ENCODE measurements at places on chromosomes 13 and 19. TPM values are rescaled to one million over a fixed set of nuclear protein-coding genes. Genes with fewer than 3 reads are reported as not detected.

DNA sequence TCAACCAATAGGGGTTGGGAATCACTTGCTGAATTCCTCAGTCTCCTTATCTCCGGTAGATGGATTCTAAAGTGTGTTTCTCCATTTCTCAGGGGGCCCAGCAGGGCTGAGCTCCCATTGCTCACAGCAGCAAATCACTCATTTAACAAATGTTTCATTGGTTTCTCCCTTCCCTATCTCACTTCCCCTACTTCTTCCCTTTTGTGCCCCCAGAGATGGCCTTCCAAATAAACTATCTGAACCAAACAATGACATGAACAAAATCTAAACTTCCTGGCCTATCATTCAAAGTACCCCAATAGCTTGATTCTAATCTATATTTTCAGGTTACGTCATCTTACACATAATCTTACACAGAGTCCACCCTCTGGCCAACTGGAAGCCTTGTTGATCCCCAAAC, 60.4 kb downstream of the DLEU7 start:
- H3K27me3 ChIP-seq, result no peaks in the 10 kb centered on the region
- no peaks in the 10 kb centered on the region for H3K4me1 ChIP-seq
- no peaks in the 10 kb centered on the region for H3K36me3 ChIP-seq

GRCh38 chr13:114099191-114099590, 33.2 kb downstream of the RASA3 start:
- no peak overlapping the region for H3K27ac ChIP-seq
- H3K27me3 ChIP-seq, result no peaks in the 10 kb centered on the region
- H3K4me1 ChIP-seq, result no peaks in the 10 kb centered on the region
- no peaks in the 10 kb centered on the region for H3K36me3 ChIP-seq
- DNase-seq, result peak; percentile 47
- no peak overlapping the region for H3K4me3 ChIP-seq

DNA sequence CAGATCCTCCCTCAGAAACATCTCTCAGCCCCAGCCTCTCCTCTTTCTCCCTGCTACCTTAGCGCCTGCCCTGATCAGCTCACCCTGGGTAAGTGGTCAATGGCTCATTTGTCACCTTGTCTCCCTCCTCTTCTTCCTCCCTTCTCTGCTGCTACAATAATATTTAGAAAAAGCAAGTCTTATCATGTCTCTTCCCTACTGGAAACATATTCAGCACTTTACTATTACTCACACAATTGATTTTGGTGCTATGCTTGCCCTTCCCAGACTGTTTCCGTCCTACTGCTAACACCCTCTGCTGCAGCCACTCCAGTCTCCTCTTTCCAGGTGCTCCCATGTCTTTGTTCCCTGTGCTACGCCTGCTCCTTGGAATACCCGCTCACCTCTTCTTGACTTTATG, 35.8 kb downstream of the ESD start:
- no peak overlapping the region for H3K4me3 ChIP-seq
- no peak for DNase-seq
- peaks cover 18% of the 10 kb centered on the region for H3K4me1 ChIP-seq
- no peaks in the 10 kb centered on the region for H3K27me3 ChIP-seq
- no peak overlapping the region for H3K27ac ChIP-seq

GRCh38 chr13:105937451-105937850, 598.0 kb downstream of the EFNB2 start:
- H3K27ac ChIP-seq, result no peak overlapping the region
- H3K27me3 ChIP-seq, result no peaks in the 10 kb centered on the region
- H3K4me3 ChIP-seq, result no peak overlapping the region
- H3K4me1 ChIP-seq, result no peaks in the 10 kb centered on the region

GRCh38 chr19:37999309-38000213, 92.6 kb downstream of the SIPA1L3 start:
- H3K4me3 ChIP-seq, result no peak overlapping the region
- no peaks in the 10 kb centered on the region for H3K36me3 ChIP-seq
- no peaks in the 10 kb centered on the region for H3K27me3 ChIP-seq
- no peak for DNase-seq
- no peaks in the 10 kb centered on the region for H3K4me1 ChIP-seq

- no peaks in the 10 kb centered on the region for H3K27me3 ChIP-seq
- no peaks in the 10 kb centered on the region for H3K36me3 ChIP-seq
- H3K4me1 ChIP-seq, result no peaks in the 10 kb centered on the region
- no peak overlapping the region for H3K4me3 ChIP-seq
These were observed 332.1 kb downstream of the LMO7 start for GRCh38 chr13:75968103-75968838.

- H3K27ac ChIP-seq, result no peak overlapping the region
- no peaks in the 10 kb centered on the region for H3K27me3 ChIP-seq
- no peaks in the 10 kb centered on the region for H3K36me3 ChIP-seq
- DNase-seq, result no peak
These were observed 760.4 kb upstream of the PCDH20 start for GRCh38 chr13:62176051-62176450.

DNA sequence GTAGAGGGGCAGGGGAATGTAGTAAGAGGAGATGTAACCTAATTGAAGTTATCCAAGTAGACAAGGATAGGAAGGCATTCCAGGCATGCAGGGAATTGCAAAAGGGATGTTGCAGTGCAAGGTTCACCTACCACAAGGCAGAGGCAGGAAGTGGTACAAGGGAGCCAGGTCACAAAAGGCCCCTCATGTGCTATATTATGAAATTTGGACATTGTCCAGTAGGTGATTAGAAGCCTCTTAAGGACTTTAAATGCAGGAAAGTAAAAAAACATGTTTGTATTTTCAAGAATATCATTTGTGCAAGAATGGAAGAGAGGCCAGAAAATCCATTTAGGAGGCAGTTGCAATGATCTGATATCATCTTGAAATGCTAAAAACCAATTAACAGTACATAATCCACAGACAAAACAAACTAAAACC, 111.4 kb downstream of the FRY start:
- no peaks in the 10 kb centered on the region for H3K27me3 ChIP-seq
- no peaks in the 10 kb centered on the region for H3K36me3 ChIP-seq
- DNase-seq, result no peak

- H3K4me3 ChIP-seq, result peak within 1 kb of the TSS; percentile 15
- peaks cover 7% of the 10 kb centered on the region for H3K27me3 ChIP-seq
- H3K4me1 ChIP-seq, result peaks cover 2% of the 10 kb centered on the region
- no peaks in the 10 kb centered on the region for H3K36me3 ChIP-seq
These were observed at the start of gene PLEKHA4 for GRCh38 chr19:48868114-48868886. Gene PLEKHA4, minus strand, starts transcription at chr19:48868617. Its CDS starts 997 bp downstream, at chr19:48867620.

GRCh38 chr13:101773062-101773461, 320.6 kb downstream of the ITGBL1 start:
- H3K4me3 ChIP-seq, result no peak overlapping the region
- no peaks in the 10 kb centered on the region for H3K27me3 ChIP-seq
- H3K27ac ChIP-seq, result no peak overlapping the region
- H3K4me1 ChIP-seq, result no peaks in the 10 kb centered on the region
- no peaks in the 10 kb centered on the region for H3K36me3 ChIP-seq
- no peak for DNase-seq

DNA sequence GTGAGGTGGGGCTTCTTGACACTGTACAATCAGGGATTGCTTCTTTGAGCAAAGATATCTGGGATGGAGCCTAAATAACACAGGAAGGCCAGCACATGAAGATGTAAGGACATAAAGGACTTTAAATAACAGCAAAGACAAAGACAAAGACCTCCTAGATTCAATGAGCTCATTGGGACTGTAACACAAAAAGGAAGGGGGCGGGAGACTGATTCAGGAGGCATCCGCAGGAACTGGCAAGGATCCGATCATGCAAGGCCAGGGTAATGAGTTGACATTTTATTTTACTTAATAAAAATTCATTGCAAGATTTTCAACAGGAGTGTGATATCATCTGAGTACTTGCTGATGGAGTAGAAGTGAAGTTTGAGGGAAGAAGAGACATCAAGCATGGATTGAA, 121.5 kb downstream of the LHFPL6 start:
- no peak overlapping the region for H3K27ac ChIP-seq
- H3K4me3 ChIP-seq, result no peak overlapping the region
- no peaks in the 10 kb centered on the region for H3K27me3 ChIP-seq
- no peak for DNase-seq
- H3K4me1 ChIP-seq, result no peaks in the 10 kb centered on the region

- H3K27ac ChIP-seq, result no peak overlapping the region
- no peaks in the 10 kb centered on the region for H3K36me3 ChIP-seq
- no peaks in the 10 kb centered on the region for H3K4me1 ChIP-seq
- H3K27me3 ChIP-seq, result no peaks in the 10 kb centered on the region
These were observed 40.0 kb upstream of the TDRD3 start for GRCh38 chr13:60356970-60357369.

DNA sequence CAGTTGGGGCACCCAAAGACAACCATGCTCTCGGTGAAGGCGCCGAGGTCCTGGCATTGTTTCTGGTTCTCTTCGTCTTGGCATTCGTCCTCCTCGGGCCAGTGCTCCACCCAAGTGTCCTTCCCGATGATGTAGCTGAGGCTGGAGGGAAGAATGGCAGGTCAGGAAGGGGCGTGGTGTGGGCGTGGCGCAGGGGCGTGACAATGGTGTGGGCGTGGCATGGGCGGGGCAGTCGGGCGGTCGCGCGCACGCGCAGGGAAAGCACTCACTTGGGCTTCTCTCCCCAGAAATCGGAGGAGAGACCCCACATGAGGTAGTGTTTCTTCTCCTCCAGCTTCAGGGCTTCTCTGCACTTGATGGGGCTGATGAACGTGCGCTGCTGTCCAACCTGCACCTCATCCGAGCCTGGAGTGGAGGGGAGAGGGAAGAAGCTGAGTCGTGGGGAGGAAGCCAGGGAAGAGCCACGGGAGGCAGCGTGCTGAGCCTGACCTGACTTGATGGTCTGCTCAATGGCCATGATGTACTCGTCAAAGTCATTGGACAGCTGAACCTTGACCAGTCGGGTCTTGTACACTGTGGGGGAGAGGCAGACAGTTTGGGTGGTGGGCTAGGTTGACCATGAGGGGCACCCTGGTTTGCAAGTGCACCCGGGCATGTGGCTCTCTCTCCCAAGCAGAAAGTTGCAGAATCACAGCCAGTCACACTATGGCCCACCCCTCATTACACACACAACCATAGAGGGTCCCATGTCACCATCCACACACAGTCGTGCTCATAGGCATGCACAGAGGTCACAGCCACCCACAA, 8.1 kb upstream of the TNFSF14 start:
- no peaks in the 10 kb centered on the region for H3K4me1 ChIP-seq
- DNase-seq, result peak; percentile 37
- no peaks in the 10 kb centered on the region for H3K36me3 ChIP-seq
- no peak overlapping the region for H3K4me3 ChIP-seq

DNA sequence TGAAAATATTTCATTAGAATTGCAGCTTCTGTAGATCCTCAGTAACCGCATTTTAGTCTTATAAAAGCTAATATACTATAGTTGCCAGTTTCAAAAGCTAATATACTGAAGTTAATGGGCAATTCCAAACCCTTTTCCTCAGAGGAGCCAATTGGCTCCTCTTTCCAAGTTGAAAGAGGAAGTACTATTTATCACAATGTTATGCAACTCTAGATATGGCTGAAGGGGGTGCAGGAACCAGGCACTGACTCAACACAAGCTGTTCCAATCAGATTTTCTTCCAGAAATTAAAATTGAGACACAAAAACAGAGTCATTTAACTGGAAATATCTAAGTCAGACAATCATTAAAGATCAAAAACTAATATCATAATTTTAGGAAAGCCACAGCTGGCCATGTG, 258.9 kb downstream of the PCDH20 start:
- no peak overlapping the region for H3K27ac ChIP-seq
- no peaks in the 10 kb centered on the region for H3K4me1 ChIP-seq
- DNase-seq, result no peak

GRCh38 chr19:15722956-15723355, 4.9 kb upstream of the OR10H2 start:
- DNase-seq, result no peak
- H3K4me3 ChIP-seq, result no peak overlapping the region
- no peaks in the 10 kb centered on the region for H3K36me3 ChIP-seq
- no peak overlapping the region for H3K27ac ChIP-seq
- H3K27me3 ChIP-seq, result peaks cover 6% of the 10 kb centered on the region
- no peaks in the 10 kb centered on the region for H3K4me1 ChIP-seq

GRCh38 chr19:52635786-52636570, 2.2 kb downstream of the ZNF83 start:
- H3K36me3 ChIP-seq, result no peaks in the 10 kb centered on the region
- DNase-seq, result no peak
- no peaks in the 10 kb centered on the region for H3K27me3 ChIP-seq
- no peak overlapping the region for H3K27ac ChIP-seq
- no peak overlapping the region for H3K4me3 ChIP-seq

- no peaks in the 10 kb centered on the region for H3K27me3 ChIP-seq
- no peak within 1 kb of the TSS for H3K4me3 ChIP-seq
- no peaks in the 10 kb centered on the region for H3K36me3 ChIP-seq
- DNase-seq, result no peak
These were observed at the start of gene RAX2 for GRCh38 chr19:3771906-3772455. Gene RAX2, minus strand, starts transcription at chr19:3772228. Its CDS starts 486 bp downstream, at chr19:3771742.

DNA sequence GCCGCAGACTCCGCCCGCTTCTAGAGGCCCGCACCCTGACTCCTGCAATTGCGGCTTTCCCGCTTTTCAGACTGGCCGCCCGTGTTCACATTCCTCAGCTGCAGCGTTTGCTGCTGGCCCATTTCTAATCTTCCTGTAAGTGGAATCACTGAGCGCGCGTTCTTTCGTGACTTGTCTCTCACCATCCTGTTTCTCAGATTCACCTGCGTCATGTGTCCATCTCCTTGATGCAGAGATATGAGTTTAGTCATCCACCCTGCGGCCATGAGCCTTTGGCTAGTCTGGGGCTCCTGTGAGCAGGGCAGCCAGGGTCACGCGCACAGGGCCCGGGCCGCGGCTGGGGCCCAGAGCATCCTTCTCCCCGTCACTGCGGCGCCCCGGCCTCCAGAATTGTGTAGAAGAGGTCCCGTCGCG, 110.0 kb downstream of the CRYL1 start:
- H3K27ac ChIP-seq, result no peak overlapping the region
- peaks cover 3% of the 10 kb centered on the region for H3K4me1 ChIP-seq
- no peak overlapping the region for H3K4me3 ChIP-seq

GRCh38 chr19:56748378-56748777, 76.8 kb upstream of the ZNF835 start:
- DNase-seq, result no peak
- H3K27me3 ChIP-seq, result no peaks in the 10 kb centered on the region
- H3K4me3 ChIP-seq, result no peak overlapping the region
- H3K36me3 ChIP-seq, result no peaks in the 10 kb centered on the region
- no peak overlapping the region for H3K27ac ChIP-seq
- no peaks in the 10 kb centered on the region for H3K4me1 ChIP-seq

Gene DLL3
- not detected for total RNA-seq

Gene LAMP1
- total RNA-seq, result 226 TPM

Gene NCR1
- total RNA-seq, result not detected

Gene CYP2A7
- total RNA-seq, result not detected

Gene URAD
- total RNA-seq, result 40.7 TPM

Gene SAMD1
- total RNA-seq, result 52.9 TPM

Gene CEACAM1
- total RNA-seq, result 251 TPM

Gene TJP3
- total RNA-seq, result 296 TPM

Gene ZNF98
- total RNA-seq, result not detected
